ENCODE measurements at places on chromosomes 16 and 17. TPM values are rescaled to one million over a fixed set of nuclear protein-coding genes. Genes with fewer than 3 reads are reported as not detected.

Gene CRHR1
- total RNA-seq, result 0.36 TPM

Gene GDPD1
- total RNA-seq, result 4.1 TPM

- no peak for DNase-seq
Measured at GRCh38 chr17:70049801-70050591, 25.0 kb upstream of the KCNJ16 start.

DNA sequence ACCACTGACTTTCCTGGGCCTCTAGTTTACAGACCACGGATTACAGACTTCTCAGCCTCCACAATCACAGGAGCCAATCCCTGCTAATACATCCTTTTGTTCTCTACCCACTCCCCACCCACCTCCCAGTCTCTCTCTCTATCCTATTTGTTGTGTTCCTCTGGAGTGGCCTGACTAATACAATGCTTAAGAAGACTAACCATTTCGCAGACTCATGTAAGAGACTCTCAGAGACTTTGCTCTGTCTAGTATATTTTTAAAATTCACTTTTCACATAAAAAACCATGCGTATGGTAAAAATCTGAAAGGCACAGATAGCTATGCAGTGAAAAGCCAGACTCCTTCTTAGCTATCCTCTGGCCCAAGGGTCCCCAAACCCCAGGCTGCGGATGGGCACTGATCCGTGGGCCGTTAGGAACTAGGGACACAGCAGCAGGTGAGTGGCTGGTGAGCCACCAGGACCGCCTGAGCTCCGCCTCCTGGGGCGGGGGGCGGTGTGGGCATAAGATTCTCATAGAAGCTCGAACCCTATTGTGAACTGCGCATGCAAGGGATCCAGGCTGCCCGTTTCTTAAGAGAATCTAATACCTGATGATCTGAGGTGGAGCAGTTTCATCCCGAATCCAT lies 7.6 kb downstream of the PIK3R6 start:
- peak; percentile 47 for DNase-seq

DNA sequence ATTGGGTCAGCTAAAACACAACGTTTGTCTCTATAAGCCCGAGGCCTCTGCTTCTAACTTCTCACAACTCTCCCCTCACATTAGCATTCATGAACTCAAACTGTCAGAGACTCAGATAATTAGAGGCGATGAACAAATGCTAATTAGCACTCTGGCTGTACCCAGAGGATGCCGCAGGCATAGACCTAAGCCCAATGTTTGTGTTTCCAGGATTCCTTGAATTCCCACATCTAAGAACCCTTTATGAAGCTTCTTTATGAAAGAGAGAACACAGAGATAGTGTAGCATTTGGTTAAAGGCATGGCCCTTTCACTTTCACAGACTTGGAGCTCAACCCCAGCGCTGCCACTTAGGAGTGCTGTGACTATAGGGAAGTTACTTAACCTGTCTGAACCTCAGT lies 512.2 kb downstream of the GRIN2A start:
- no peak for DNase-seq

GRCh38 chr17:79619196-79619595 lies 8.3 kb upstream of the RBFOX3 start:
- peak; percentile 35 for DNase-seq

Data from sciatic nerve (tissue), 2 donors.